ENCODE measurements at places on chromosomes 3 and 15.

GRCh38 chr15:52100807-52101442 lies 11.7 kb downstream of the BCL2L10 start:
- no peak for DNase-seq

GRCh38 chr15:53046153-53046790 lies 256.1 kb upstream of the ONECUT1 start:
- DNase-seq: no peak

DNA sequence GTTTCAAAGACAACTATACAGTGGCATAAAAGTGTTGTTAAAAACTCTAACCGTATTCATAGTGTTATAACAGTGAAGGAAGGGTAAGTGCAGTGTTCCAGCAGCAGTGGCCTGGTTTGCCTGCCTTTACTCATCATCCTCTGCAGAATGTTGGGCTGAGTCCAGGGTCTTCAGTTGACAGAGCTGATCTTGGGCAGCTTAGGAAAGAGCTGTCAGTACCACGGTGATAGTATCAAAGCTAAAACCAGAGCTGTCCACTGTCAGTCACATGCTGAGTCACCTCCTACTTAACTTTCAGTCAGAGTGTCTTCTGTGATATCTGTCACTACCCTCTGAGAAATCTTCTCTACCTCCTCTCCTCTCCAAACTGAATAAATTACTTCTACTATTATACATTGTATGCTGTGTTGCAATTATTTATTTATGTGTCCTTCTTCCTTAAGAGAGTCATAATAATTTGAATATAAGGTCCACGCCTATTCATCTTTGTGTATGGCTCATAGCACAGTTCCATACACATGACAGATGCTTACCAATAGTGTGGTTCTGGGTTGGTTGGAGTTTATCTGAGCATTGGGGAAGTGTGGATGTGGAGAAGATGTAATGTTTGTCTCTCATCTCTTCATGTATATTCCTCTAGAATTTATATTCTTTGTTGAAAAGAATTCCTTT lies 242.1 kb downstream of the ZIC1 start:
- no peak for DNase-seq

DNA sequence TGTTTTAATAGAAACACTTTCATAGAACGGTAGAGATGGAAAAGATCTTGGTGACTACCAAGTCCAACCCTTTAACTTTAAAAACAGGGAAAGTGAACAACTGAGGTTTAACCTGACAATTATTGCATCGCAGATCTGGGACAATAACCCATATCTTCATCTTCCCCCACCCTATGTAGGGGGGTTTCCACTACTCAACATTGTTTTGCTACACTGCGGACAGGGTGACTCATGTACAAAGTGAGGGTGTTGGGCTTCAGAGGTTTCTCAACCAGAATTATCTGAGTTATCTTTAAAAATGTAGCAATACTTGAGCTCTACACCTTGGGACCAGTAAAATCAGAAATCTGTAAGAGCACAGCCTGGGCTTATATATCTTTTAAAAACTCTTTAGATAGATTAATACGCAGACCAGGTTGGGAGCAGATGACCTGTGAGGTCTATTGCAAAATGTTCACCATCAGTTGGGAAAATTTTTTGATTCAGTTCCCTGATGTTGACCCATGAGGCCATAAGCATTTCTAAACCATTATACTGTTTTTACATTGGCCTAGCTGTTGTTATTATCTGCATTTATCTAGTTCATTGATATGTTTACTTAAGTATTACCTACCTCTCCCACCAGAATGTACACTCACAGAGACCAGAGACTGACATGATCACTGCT lies 103.6 kb upstream of the ICE2 start:
- peak; percentile 15 for DNase-seq

DNA sequence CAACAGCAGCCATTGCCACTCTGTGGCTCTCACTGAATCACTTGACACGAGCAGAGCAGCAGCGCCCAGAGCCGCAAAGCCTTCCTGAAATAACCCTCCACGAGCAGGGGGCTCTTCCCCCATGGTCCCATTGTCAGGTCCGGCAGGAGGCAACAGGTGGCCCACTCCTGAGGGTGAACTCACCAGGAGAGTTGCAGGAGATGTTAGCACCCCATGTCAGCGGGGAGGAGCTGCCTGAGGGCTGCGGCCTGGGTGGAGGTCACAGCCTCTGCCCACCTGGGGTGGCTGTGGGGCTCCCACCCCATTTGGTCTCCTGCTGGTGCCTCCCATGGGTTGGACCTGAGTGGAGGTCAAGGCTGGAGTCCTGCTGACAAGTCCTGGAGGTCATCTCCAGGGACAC lies 12.3 kb upstream of the C3orf22 start:
- no peak for DNase-seq

DNA sequence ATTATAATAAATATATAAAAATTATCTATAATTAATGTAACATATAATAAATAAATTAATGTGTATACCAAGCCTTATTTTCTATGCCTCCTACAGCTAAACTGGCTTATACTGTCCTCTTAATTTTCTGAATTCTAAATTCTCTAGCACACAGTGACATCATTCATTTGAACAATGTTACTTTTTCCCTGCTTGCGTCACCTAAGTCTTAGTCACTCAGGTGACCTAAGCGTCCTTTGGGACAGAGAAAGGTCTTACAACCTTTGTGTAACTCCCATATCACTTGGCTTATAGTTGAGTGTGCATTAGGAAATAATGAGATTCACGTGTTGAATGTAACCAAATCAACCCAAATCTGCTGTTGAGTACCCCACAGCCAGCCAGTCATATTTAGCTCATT lies 48.5 kb upstream of the KCNMB2 start:
- no peak for DNase-seq

GRCh38 chr3:138174421-138175131 lies at the start of gene DBR1:
Gene DBR1 (minus strand): TSS chr3:138174921. CDS start chr3:138174795, 126 bp downstream.
- peak; percentile 78 for DNase-seq

GRCh38 chr15:83436513-83437158 lies 10.5 kb upstream of the SH3GL3 start:
- no peak for DNase-seq

DNA sequence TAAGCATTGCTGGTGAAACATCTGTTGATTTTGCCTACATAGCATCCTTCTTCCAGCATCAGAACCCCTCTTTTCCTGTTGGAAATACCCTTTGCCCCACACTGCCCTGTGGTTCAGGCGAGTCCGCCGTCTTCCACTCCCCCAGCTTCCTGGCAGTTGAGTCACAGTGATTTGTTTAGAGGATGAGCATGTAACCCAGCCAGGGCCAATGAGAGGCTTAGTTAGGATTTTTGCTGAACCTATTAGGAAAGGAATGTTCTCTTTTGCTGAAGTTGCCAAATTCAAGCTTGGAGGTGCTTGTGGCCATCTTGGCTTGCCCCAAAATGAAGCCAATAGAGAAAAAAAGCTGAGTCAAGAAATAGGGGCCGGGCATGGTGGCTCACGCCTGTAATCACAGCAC lies 19.0 kb upstream of the MEX3B start:
- no peak for DNase-seq

GRCh38 chr3:44902628-44903027 lies 28.2 kb downstream of the TGM4 start:
- no peak for DNase-seq

GRCh38 chr15:90482124-90483011 lies 47.4 kb upstream of the CRTC3 start:
- peak; percentile 24 for DNase-seq

DNA sequence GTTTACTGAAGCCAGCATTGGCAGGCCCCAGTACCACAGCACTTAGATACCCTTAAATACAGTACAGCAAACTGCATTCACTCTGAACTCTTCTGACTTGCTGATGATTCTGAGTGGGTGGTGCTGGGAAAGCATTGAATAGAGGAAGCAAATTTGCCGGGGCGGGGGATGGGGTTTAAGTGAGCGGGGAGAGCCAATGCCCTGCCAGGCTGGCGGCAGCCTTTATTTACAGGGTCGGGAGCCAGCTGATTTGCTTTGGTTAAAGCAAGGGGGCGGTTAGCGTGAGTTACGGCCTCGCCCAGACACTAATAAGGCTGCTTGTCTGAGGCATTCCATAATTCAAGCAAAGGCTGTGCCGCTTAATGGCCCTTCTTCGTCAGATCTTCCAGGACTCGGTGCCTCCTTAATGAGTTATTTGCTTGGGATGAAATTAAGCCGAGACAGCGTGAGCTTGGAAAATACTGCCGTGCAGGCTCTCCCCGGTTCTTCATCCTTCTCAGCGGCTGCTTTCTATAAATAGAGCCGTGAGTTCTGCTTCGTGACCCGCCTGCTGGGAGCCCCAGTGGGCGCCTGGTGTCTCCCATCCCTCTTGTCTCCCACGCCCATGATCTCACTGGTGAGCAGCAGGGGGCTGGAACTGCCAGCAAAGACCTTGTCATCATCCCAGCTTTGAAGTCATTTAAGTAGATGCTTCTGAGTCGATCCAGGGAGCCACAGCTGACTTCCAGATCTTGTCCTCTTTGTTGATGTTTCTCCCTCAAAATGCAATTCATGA lies 25.8 kb downstream of the SPSB4 start:
- no peak for DNase-seq

- no peak for DNase-seq
Measured at GRCh38 chr3:126151562-126152302, 28.7 kb downstream of the ALDH1L1 start.

DNA sequence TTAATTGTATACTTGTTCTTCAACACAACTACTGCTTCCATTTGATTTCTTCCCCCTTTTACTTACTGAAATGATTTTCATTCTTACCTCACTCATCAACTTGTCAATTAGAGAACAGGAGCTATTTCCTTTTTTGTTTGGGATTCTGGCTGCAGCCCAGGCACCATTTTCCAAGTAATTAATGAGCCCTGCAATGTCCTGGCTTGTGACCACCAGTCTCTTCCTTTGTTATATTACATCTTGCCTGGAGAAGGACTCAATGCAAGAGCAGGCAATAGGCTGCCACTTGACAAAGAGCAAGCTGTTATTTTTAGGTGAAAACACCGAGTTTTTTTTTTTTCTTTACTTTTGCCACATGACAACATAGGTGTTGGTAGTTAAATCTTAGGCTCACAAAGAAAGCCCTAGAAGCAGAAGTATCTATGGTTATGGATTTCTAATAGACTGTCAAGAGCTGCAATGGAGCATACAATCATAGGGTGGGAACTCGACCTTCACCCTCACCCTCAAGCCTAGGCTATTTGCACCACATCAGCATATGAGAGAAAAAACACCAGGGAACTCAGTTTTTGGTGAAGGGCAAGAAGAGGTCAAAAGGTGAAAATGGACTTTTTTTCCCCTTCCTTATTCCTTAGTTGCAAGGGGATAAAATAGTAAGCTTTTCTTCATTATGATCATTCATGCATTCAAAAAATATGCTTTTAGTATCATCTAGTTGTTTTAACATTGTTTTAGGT lies 114.9 kb downstream of the TNIK start:
- DNase-seq: no peak

GRCh38 chr3:169627789-169628188 lies 35.7 kb downstream of the MECOM start:
- no peak for DNase-seq

DNA sequence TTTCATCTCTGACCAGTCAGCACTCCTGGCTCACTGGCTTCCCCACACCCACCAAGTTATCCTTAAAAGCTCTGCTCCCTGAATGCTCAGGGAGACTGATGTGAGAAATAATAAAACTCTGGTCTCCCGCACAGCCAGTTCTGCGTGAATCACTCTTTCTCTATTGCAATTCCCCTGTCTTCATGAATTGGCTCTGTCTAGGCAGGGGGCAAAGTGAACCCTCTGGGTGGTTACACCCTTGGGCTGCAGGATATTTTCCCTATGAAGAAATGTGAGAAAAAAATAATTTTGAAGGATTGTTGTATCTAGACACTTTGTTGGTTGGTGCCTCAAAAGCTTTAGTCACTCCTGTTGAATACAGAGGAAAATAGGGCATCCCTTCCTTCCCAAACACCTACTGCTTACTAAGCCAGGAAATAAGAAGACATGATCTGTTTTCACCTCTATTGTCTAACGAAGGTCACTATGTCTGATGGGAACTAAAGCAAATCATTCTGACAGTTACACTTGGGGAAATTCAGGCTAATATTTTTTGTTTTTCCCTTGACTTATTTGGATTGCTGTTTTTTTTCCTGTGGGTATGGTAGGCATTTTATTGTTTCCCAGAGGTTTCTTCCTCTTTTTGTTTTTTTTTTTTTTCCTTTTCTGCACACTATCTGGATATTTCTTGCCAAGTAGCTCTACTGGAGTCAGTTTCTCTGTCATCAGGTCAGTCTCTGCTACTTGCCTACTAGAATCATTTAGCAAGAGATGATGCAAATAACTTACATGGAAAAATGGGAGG lies 15.3 kb upstream of the TNFSF10 start:
- no peak for DNase-seq

GRCh38 chr3:129582799-129583198 lies 23.7 kb downstream of the PLXND1 start:
- DNase-seq: no peak

DNA sequence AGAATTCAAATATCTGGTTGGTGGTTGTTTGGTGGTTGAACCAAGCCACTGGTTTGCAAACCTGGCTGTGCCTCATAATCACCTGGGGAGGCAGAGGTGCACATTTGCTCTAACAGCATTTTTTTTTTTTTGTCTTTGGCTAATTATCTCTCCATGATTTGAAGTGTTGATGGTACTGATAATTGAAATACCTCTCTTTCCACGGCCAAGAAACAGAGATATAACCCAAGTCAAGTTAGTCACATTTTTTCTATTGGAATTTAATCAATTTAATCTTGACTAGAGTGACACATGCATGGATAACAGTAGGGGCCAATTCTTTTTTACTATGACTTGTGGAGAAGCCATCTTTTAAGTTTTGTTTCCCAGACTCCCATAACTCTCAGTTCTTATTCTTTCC lies 37.5 kb upstream of the SUCLG2 start:
- no peak for DNase-seq

DNA sequence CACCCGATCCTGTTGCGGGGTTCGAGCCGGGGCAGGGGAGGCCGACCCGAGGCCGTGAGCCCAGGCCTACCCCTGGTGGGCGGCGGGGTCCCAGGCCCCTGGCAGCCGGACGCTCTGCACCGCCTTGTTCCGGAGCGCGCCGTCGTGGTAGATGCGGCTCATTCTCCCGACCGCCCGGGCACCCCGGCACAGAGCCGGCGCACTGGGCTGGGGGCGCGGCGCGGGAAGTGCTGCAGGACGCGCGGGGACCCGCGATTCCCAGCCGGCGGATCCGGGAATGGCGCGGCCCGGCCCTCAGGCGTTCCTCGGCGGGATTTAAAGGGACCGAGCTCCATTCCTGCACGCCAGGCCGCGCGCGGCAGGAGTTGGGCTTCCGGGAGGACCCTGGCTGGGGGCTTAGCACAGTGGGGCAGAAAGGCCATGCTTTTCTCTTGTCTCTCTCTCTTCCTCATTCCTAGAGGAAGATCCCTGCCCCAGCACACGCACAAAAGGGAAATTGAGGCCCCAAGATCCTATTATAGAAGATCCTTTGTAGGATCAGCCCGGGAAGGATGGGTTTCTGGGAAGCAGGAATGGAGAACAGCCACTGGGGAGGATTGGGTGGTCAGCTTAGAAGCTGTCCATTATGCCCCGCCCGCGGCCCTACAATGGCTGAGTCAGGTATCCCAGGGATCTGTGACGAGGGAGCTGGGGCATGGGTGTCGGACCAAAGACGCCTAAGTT lies at the start of gene ARPIN:
TSS of gene ARPIN (minus strand) at position 279 of the 723 bp plus-strand sequence. CDS start at position 162, 117 bp downstream.
- DNase-seq: no peak

- DNase-seq: no peak
Measured at GRCh38 chr3:53799338-53799865, 46.8 kb downstream of the CHDH start.

- DNase-seq: no peak
Measured at GRCh38 chr3:6351752-6352151, 509.2 kb upstream of the GRM7 start.

GRCh38 chr3:159600291-159600690 lies 388.3 kb upstream of the IL12A start:
- DNase-seq: no peak

Measured in stimulated activated naive CD4-positive, alpha-beta T cell (primary cell).